Activated gamma-delta T cell treated with anti-CD3 and anti-CD28 coated beads, Interleukin-2, amount 50 U/mL, for 16 hours (primary cell): ENCODE measurements at places on chromosomes 3 and 15.

GRCh38 chr15:85542895-85543331 lies 162.5 kb downstream of the AKAP13 start:
- no peak for DNase-seq

- no peak for DNase-seq
Measured at GRCh38 chr3:16820485-16820884, 64.3 kb upstream of the PLCL2 start.

GRCh38 chr15:68313501-68314410 lies 36.2 kb downstream of the FEM1B start:
- DNase-seq: no peak

DNA sequence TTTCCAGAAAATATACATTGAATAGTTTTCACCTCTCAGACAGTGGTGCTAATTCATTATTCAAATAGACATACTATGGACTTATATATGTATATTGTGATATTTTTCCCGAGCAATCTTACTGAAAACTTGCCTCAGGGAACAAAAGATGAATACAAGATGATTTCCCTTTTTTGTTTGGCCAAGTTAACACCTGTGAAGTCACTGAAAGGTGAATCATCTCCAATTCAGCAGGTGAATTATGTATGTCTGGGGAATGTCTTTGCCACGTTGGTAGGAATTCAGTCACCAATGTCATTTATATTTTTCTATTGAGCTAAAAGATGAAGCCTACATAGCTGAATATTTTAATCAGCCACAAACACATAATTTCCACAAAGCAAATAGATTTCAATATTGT lies 88.2 kb downstream of the GPR156 start:
- DNase-seq: no peak
